ENCODE measurements at places on chromosomes 11 and 22.

DNA sequence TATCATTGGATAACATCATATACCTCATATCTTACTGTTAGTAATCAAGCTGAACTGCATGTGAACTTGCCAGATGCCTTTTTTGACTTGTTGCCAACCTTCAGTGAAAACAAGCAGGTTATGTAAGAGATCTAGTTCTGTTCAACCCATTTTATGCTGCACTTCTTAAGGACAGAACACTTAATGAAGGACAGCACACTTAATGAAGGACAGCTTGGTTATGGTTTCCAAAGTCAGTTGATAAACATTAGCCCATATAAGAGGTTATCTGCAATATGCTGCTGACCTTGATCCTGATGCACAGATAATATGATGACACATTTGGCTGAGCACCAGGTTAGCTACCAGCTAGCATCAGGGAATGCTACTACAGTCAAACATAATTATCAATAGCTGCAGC is 358.7 kb upstream of the PDGFD start:
- no peak for DNase-seq

- no peak for DNase-seq
These were observed 177.8 kb downstream of the TENM4 start for GRCh38 chr11:79263001-79263400.

DNA sequence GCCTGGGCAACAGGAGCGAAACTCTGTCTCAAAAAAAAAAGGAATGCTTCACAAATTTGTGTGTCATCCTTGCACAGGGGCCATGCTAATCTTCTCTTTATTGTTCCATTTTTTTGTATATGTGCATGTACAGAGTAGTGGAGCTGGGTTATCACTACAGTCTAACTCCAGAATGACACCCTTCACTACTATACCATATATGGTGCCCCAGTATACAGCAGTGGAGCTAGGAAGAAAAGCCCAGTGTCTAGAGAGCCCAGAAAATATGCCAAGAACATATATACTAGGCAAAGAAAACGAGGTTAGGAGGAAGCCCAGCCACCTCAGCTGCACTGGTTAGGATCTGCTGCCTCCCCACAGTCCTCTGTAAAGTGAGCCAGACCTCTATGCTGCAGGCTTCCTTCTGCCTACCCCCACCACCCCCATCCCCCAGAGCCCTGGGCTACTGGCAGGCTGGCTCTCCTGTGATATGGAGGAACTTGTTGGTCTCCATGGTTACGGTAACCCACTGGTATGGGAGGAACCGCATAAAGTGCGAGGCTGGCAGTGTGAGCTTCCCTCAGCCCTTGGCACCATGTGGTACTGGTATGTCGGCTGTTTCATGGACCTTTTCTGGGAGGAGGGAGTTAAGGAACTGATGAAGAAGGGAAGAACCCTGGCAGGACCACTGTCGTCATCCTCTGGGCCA is 34.3 kb downstream of the RCOR2 start:
- DNase-seq: no peak

- no peak for DNase-seq
These were observed 90.9 kb downstream of the ENTHD1 start for GRCh38 chr22:39802682-39803081.

DNA sequence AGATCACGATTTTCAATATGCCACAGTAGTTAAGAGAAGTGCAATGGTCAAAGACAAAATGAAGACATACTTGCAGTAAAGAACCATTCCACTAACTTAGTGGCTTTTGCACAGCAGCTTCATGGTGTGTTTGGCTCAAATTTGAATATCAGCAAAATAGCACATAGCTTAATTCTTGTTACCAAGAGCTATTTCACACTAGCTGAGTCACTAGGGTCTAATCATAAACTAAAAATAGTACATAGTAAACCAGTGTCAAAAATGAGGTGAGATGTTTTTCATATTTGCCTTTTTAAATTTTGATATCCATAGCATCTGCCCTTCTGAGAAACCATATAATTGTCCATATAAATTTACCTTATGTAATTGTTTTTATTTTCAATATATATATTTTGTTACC is 325.0 kb upstream of the LUZP2 start:
- DNase-seq: no peak

- DNase-seq: no peak
These were observed 77.4 kb upstream of the SHANK2 start for GRCh38 chr11:71329786-71330185.

DNA sequence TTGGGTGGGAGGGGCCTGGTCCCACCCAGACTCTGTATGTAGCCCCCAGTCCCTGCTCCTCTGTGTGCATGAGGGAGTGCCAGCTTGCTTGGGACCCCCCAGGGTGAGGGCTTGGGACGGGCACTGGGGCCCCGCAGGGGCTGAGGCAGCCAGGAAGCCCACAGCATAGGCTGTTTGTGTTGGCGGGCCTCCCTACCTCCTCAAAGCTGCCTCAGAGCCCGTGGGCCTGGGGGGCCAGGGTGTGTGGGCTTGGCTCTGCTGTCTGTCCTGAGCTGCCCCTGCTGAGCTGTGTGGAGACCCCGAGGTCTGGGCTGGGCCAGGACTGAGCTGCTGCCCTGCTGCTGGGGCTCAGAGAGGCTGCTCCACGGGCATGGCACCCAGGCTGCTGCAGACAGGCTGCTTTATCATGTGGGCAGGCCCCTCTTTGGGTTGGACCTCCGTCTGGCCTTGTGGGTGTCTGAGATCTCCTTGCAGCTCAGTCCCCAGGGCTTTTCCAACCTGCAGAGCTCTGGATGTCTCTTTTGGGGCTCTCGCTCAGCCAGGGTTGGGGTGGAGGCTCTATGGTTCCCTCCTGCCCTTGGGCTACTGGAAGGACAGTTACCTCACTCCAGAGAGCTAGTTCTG is 3.3 kb downstream of the TSPAN4 start:
- DNase-seq: no peak

Measured in stimulated activated CD8-positive, alpha-beta memory T cell treated with anti-CD3 and anti-CD28 coated beads, Interleukin-7, amount 100 ng/mL, for 1 hour (primary cell).